ENCODE measurements at places on chromosomes 5 and 9. TPM values are rescaled to one million over a fixed set of nuclear protein-coding genes. Genes with fewer than 3 reads are reported as not detected.
A peak's percentile ranks its signal among the peaks of the same experiment; 100 is the strongest.

GRCh38 chr5:13519131-13519530, 425.4 kb downstream of the DNAH5 start:
- no peak for DNase-seq
- no peaks in the 10 kb centered on the region for H3K36me3 ChIP-seq
- no peak overlapping the region for H3K4me3 ChIP-seq
- no peak overlapping the region for H3K27ac ChIP-seq

DNA sequence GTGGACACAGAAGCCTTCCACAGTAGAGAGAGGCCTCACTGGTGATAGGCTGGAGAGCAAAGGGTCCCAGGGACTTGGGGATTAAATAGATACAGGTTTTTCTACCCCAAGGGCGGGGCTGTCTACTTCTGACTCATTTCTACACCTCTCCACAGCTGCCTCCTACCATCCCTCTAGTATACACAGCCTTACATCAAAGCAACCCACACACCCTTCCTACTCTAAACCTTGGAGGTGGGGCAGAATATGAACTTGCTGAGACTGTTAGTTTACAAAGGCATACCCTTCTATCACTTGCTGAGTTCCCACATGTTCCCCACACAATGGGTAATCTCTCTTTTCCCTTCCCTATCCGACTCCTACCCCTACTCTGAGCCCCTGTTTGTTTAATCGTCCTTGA, 19.9 kb upstream of the PCA3 start:
- DNase-seq = no peak
- H3K4me3 ChIP-seq = no peak overlapping the region
- H3K36me3 ChIP-seq = no peaks in the 10 kb centered on the region

DNA sequence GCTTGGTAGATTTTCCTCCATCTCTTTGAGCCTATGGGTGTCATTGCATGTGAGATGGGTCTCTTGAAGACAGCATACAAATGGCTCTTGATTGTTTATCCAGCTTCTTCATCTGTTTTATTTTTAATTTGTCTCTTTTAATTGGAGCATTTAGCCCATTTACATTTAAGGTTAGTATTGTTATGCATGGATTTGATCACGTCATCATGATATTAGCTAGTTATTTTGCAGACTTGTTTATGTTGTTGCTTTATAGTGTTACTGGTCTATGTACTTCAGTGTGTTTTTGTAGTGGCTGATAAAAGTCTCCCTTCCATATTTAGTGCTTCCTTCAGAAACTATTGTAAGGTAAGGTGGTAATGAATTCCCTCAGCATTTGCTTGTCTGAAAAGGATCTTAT, 78.6 kb upstream of the RGMB start:
- no peak overlapping the region for H3K4me3 ChIP-seq
- H3K27ac ChIP-seq = no peak overlapping the region
- no peaks in the 10 kb centered on the region for H3K27me3 ChIP-seq
- no peaks in the 10 kb centered on the region for H3K4me1 ChIP-seq
- no peak for DNase-seq

Gene FKTN
- 21.1 TPM for total RNA-seq

DNA sequence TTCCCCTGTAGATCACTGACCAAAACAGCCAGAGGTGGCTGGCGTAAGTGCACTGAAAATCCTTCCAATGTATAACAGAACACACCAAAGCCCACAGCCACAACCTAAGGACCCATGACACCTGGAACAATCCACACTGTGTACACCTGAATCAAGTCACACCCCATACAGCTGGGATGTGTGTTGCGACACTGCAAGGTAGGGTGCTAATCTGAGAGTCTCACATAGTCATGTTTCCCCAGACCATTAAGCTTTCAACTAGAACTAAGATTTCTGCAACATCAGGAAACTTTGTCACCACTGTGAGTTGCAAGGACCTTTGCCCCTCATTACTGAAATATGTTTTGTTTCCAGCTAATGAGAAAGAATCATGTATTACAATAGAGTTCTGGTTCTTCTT, 59.4 kb downstream of the MED27 start:
- DNase-seq = no peak
- no peak overlapping the region for H3K27ac ChIP-seq
- H3K36me3 ChIP-seq = no peaks in the 10 kb centered on the region
- no peak overlapping the region for H3K4me3 ChIP-seq
- no peaks in the 10 kb centered on the region for H3K27me3 ChIP-seq

Gene OR2V2
- not detected for total RNA-seq

GRCh38 chr9:128495804-128496417, 8.6 kb upstream of the GLE1 start:
- peaks cover 67% of the 10 kb centered on the region for H3K36me3 ChIP-seq
- no peaks in the 10 kb centered on the region for H3K4me1 ChIP-seq
- no peak overlapping the region for H3K4me3 ChIP-seq
- H3K27me3 ChIP-seq = no peaks in the 10 kb centered on the region

Gene HTR1A
- not detected for total RNA-seq

DNA sequence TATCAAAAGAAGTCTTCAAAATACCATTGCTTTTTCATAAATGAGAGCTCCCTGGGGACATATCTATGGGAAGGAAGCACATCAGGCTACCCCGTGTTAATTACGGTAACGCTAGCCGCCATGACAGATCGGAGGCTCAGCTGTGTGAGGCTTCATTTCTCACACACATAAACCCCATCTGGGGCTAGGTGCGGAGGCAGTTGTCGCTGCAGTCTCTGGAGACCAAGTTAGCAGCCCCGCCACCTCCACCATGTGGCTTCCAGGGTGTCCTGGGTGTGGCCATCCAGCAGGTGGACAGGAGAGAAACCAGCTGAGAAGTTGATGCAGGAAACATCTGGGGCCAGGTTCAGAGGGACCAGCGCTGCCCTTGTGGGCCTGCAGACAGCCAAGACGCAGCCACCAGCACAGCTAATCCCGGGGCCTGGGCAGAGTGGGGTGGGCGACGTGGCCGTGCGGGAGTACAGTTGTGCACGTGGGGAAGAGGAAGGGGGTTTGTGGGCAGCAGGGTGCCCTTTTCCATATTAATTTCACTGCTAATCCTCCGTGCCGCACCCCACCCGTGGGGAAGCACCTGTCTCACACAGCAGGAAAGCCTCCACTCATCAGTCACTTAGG, 426.5 kb downstream of the IRX1 start:
- H3K36me3 ChIP-seq = no peaks in the 10 kb centered on the region
- no peak overlapping the region for H3K27ac ChIP-seq
- H3K4me3 ChIP-seq = no peak overlapping the region
- H3K4me1 ChIP-seq = no peaks in the 10 kb centered on the region
- no peaks in the 10 kb centered on the region for H3K27me3 ChIP-seq

DNA sequence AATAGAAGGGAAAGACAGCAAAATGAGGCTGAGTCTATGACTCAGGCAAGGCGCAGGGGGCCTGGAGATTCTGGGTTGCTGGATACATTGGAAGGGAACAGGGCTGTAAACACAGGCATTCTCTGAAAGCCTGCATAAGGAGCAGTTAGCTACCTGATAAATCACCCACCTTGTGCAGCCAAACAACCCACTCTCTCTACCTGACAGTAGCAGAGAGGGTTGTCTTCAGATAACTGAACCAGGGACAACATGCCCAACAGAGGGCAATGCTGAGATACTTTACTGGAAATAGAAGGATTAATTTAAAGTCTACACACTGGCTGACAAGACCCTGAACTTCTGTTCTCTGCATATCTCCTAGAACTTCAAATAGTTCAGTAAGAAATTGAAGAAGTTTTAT, 161.6 kb downstream of the KCTD16 start:
- H3K36me3 ChIP-seq = no peaks in the 10 kb centered on the region
- no peak for DNase-seq
- no peak overlapping the region for H3K4me3 ChIP-seq
- H3K27ac ChIP-seq = no peak overlapping the region
- H3K4me1 ChIP-seq = no peaks in the 10 kb centered on the region

Gene FCHO2
- total RNA-seq = 20.7 TPM

- H3K4me3 ChIP-seq = no peak overlapping the region
- DNase-seq = peak; percentile 95
- no peaks in the 10 kb centered on the region for H3K4me1 ChIP-seq
- H3K27me3 ChIP-seq = no peaks in the 10 kb centered on the region
- no peaks in the 10 kb centered on the region for H3K36me3 ChIP-seq
- H3K27ac ChIP-seq = peak overlapping the region; percentile 1
These were observed 459.3 kb upstream of the MEF2C start for GRCh38 chr5:89342106-89342876.

GRCh38 chr9:76290555-76290954, 103.7 kb downstream of the RFK start:
- H3K27me3 ChIP-seq = no peaks in the 10 kb centered on the region
- no peak for DNase-seq
- no peak overlapping the region for H3K4me3 ChIP-seq
- H3K4me1 ChIP-seq = no peaks in the 10 kb centered on the region

GRCh38 chr9:10869687-10870086, 256.9 kb upstream of the PTPRD start:
- no peaks in the 10 kb centered on the region for H3K4me1 ChIP-seq
- H3K27ac ChIP-seq = no peak overlapping the region
- no peaks in the 10 kb centered on the region for H3K27me3 ChIP-seq
- H3K4me3 ChIP-seq = no peak overlapping the region
- no peaks in the 10 kb centered on the region for H3K36me3 ChIP-seq

Gene FOCAD
- total RNA-seq = 44.4 TPM

GRCh38 chr9:37575921-37576721, at the start of gene FBXO10:
FBXO10 (minus strand) TSS chr9:37576380; CDS start chr9:37541768, 34,612 bp downstream.
- peaks cover 18% of the 10 kb centered on the region for H3K4me1 ChIP-seq
- DNase-seq = peak; percentile 65
- peak within 1 kb of the TSS; percentile 79 for H3K4me3 ChIP-seq
- peaks cover 3% of the 10 kb centered on the region for H3K36me3 ChIP-seq
- H3K27ac ChIP-seq = peak within 1 kb of the TSS; percentile 52
- no peaks in the 10 kb centered on the region for H3K27me3 ChIP-seq

Gene ECPAS
- 89.7 TPM for total RNA-seq

DNA sequence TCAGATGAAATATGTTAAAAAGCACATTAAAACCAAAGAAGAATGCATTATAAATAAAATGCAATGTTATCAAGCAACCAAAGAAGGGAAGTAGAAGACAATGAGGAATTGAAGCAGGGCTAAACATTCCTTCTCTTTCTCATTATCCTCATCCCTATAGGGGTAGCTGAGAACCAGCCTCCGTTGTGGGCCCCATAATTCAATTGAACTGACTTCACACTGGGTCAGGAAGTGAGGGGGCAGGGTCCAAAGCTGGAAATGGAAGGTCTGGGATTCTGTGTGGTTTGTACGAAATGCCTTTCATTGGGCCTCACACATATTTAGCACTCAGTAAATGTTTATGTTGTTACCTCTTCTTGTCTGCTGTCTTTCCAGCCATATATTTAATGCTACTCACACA, 220.4 kb upstream of the CD180 start:
- no peaks in the 10 kb centered on the region for H3K36me3 ChIP-seq
- H3K4me1 ChIP-seq = no peaks in the 10 kb centered on the region
- DNase-seq = no peak
- H3K27ac ChIP-seq = no peak overlapping the region
- no peaks in the 10 kb centered on the region for H3K27me3 ChIP-seq

GRCh38 chr5:53890490-53890889, 330.1 kb downstream of the NDUFS4 start:
- H3K36me3 ChIP-seq = no peaks in the 10 kb centered on the region
- no peaks in the 10 kb centered on the region for H3K27me3 ChIP-seq
- no peak overlapping the region for H3K27ac ChIP-seq
- no peak for DNase-seq
- no peak overlapping the region for H3K4me3 ChIP-seq

GRCh38 chr5:169748174-169748573, 111.1 kb downstream of the DOCK2 start:
- H3K27me3 ChIP-seq = no peaks in the 10 kb centered on the region
- H3K4me1 ChIP-seq = peaks cover 21% of the 10 kb centered on the region
- H3K4me3 ChIP-seq = no peak overlapping the region
- DNase-seq = no peak

Gene NOXA1
- total RNA-seq = 0.50 TPM

DNA sequence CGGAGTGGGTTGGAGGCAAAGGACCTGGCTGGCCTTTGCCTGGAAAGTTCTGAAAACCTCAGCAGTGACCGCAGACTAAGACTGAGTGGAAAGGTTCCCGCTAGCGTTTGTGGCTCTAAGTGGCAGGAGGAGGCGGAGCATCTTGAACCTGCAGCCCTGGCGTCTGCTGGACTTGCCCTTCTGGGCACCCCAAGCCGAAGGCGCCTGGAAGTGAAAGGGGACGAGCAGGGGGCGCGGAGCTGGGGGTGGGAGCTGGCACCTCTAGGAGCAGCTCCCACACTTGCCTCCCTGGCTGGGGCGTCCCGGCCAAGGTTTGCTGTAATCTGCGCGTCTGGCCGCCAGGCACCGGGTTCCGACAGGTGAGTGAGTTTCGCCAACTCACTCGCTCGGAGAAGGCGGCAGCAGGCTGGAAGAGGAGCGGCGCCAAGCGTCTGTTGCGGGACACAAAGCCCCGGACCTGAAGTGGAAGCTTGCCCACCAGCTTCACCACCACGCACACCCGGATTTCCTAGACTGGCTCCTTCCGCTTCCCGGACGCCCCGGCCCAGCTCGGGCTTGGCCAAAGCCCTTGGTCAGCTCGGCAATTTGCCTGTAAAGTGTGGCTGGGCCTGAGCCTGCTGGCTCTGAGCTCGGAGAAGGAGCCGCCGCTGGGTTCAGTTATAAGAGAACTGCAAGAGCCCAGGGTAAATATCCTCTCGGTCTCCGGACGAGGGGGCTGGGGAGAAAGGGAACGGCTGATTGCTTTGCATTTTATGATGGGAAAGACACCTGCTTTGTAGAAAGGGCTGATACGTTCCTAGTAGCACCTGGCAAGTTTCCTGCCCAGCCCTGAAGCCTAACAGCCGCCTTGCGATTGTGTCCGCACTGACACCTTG, at the start of gene GNA14:
GNA14 (minus strand) TSS at position 89 of the 875 bp plus-strand sequence. CDS start 529 bp downstream, outside the sequence.
- peaks cover 10% of the 10 kb centered on the region for H3K27me3 ChIP-seq
- peaks cover 10% of the 10 kb centered on the region for H3K4me1 ChIP-seq
- DNase-seq = peak; percentile 17
- no peaks in the 10 kb centered on the region for H3K36me3 ChIP-seq
- peak within 1 kb of the TSS; percentile 59 for H3K4me3 ChIP-seq

DNA sequence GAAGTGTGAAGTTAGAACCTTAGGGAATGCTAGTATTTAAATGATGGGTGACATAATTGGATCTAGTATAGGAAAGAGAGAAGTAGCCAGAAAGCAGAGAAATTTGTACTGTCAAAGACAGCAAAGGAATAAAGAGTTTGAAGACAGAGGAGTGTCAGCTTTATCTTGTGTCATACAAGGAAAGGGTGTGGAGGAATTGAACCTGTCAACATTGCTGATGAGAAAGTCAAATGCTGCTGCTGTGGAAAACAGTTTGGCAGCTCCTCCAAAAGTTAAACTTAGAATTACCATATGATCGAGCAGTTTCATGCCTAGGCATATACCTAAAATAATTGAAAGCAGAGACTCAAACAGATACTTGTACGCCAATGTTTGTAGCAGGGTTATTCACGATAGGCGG, 63.7 kb downstream of the DENND4C start:
- H3K36me3 ChIP-seq = no peaks in the 10 kb centered on the region

Gene LPAR1
- total RNA-seq = 11.5 TPM

Gene C7
- not detected for total RNA-seq

Gene TMEM171
- total RNA-seq = 0.38 TPM

Gene PCDHA6
- total RNA-seq = 2.7 TPM

Data from astrocyte (in vitro differentiated cells and primary cell).